NCI-H1105 (cell line): ENCODE measurements at places on chromosomes 2 and 18.

DNA sequence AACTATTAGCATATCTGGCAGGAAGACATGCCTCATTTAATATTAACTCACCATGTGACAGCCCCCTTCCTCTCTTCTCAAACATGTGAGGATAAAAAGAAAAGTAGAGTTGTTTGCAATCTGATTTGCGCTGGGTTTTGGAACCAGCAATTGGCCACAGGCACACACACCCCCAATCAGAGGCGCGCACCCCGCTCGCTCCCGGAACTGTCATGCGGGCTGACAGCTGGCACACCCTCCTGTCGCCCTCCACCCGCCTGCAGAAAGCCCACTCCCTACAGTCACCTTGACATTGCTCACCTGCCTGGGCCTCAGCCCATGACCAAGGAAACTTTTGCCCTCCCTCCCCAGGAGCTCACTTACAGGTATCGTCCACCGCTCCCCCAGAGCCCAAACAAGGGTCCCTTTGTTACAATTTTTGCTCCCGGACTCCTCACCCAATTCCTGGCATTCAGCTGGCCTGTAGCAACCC, 1.1 kb downstream of the COBLL1 start:
- DNase-seq: peak; percentile 19

DNA sequence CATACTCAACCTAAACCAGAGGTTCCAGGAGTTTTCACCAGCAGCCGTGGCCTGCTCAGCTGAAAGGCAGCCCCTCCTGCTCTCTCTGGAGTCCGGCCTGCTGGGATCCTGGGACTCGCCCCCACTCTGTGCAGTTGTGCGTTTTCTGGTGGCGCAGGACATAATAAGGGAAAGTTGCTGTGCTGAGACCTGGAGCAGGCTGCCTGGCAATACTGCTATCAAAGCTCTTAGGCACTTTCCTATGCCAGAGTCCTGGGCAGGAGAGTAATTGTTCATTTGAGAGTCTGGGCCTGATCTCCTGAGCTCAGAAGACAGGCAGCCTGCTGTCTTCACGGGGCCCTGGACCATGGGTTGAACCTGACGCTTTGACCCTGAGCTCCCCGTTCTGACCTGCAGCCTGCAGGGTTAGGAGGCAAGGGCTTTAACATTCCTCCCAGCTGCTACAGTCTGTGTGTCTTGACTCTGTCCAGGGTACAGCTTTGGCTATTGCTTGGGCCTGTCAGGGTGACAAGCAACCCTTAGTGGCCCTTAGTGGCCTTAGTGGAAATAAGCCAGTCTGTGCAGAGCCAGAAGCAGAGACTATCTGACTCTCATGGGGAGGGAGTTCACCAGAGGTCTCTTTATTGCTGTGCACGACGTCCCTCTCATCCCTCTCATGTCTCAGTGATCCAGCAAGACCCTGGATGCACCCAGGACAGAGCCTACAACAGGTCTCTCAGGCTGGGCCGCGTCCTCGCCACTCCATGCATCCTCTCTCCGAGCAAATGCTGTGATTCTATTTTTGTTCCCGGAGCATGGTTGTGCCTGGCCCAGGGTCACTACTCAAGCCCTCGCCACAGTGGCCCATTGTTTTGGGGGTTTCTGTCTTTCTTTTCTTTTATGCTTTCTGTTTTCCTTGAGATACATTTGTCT, 60.6 kb downstream of the ACKR3 start:
- no peak for DNase-seq

- peak; percentile 30 for DNase-seq
Observed at GRCh38 chr2:26541401-26542193, 63.7 kb upstream of the OTOF start.

- DNase-seq: peak; percentile 27
Observed at GRCh38 chr2:135709992-135710391, 31.7 kb upstream of the UBXN4 start.

DNA sequence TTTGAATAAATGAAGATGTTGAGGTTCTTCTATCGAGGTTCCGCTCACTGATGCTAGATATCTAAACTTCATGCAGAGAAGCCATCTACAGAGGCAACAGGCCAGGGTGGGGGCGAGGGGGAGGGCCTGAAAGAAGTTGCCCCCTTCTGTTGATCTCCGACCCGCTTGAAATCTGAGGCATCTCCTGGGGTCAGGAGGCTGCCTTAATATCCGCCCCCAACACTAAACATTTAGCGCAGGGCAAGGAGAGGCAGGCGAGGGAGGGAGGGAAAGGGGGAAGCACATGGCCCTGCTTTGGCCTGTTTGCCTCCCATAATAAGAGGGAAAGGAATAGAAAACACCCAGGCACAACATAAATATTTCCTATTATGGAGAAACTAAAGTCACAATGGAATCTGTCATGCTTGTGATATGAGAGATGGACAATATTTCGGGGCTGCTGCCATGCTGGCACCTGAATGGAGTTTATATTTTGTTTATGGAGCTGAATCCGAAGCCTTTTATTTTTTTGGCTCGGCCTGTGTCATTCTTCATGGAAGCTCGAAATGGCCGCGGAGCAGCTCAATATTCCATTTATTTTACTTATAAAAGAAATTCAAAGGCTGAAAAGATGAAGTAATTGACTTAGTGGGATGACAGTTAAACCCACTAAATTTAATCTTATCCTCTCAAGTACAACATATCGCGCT, 221.1 kb downstream of the INSIG2 start:
- DNase-seq: no peak

DNA sequence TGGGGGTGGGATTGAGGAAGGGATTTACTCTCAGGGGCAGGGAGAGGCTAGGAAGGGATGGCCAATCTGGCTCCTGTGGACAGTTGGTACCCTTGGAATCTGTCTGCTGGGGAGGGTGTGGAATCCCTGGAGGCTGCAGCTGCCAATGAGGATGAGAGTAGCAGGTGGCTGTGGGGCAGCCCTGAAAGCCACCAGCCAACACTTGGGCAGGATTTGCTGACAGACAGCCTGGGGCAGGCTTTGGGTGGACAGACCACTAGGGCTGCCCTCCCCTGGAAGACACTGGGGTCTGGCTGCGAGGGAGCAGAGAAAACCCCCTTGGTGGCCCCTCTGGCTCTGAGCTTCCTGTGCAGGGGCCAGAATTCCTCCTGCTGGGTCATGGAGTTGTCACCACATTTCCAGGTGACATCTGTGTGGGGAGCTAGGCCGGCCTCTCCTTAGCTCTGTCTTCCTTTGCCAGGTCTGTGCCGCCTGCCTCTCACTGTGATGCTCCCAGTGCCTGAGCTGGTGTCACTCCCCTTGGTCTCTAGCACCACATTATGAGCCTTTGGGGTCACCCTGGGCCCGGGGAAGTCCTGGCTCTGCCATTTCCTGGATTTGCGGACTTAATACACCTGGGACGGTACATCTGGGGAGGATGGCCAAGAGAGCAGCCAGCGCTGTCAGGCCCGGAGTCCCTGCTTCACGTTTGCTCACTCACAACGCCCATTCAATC, 13.4 kb upstream of the ARHGEF4 start:
- DNase-seq: no peak

GRCh38 chr2:60796573-60797509, 40.8 kb downstream of the PAPOLG start:
- no peak for DNase-seq

GRCh38 chr2:152347076-152347475, 12.1 kb downstream of the FMNL2 start:
- no peak for DNase-seq

DNA sequence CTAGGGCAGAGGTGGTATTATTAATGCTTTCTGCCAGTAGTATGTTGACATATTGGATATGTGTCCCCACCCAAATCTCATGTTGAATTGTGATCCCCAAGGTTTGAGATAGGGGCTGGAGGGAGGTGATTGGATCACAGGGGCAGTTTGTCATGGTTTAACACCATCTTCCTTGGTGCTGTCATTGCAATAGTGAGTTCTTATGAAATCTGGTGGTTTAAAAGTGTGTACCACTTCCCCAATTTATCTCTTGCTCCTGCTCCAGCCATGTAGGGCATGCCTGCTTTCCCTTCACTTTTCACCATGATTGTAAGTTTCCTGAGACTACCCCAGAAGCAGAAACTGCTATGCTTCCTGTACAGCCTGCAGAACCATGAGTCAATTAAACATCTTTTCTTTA, 47.1 kb upstream of the THSD7B start:
- no peak for DNase-seq

- peak; percentile 57 for DNase-seq
Observed at GRCh38 chr2:85707304-85707703, 13.1 kb downstream of the GNLY start.

GRCh38 chr18:12463191-12463590, 55.5 kb downstream of the PRELID3A start:
- DNase-seq: no peak

DNA sequence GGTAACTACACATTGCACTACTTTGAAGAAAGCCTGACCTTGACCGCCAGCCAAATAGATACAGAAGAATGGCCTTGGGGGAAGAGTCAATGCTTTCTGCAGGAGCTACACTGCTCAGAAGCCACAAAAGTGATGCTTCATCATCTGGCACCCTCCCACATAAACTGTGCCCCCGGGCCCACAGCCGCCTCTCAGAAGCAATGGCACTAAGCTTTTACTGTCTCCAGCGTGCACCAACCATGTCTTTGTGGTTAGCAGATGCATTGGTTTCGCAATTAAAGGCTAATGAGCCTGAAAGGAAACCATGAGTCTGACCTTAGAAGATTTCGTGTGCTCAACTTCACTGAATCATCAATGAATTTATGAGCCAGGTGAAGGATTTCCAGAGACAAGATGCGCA, 209.4 kb upstream of the TRIB2 start:
- no peak for DNase-seq

DNA sequence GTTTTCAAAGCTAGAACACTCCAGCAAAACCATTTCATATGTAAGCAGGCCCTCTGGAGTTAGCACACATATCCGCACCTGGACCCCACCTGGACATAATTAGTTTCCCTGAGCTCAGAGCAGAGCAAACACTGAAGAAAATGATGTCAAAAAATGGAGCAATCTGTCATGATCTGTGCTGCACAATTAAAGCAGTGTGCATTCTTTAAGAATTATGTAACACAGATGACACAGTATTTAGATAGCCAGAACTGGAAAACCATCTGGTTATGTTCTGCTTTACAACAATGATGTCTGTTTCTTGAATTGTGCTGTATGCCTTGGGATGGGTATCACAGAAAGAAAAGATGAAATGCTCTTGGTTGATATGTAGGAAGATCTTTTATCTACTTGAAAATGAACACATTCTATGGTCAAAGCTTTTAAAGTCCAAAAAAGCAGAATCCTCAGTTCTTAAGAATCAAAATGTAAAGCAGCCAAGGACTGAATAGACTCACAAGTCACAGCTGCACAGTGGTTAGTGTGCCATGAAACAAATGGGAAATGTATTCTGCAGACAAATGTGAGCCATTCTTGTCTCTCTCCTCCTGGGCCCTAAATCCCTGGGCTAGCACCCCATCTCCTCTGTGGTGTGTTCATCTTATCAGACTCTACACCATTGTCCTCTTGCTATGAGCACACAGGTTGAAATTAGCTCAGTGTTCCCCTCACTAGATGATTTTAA, 36.8 kb downstream of the HRH4 start:
- no peak for DNase-seq

DNA sequence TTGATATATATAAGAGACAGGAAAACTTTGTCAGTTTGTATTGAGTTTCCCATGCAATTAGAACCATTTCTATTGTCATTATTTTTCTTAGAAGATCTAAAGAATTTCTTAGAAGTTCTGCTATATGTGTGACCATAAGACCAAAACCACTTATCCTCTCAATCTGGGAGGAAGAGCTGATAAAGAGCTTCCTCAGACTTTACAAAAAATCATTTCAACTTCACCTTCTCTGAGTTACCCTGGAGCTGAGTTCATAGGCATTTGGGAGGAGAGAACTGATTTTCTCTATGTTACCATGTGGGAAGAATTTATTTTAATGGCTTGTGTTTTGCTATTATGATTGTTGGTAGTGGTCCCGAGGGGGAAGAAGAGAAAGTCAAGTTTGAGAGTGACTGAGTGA, 329.3 kb downstream of the GPD2 start:
- no peak for DNase-seq

- no peak for DNase-seq
Observed at GRCh38 chr2:28751956-28752630, 463 bp downstream of the PPP1CB start.

DNA sequence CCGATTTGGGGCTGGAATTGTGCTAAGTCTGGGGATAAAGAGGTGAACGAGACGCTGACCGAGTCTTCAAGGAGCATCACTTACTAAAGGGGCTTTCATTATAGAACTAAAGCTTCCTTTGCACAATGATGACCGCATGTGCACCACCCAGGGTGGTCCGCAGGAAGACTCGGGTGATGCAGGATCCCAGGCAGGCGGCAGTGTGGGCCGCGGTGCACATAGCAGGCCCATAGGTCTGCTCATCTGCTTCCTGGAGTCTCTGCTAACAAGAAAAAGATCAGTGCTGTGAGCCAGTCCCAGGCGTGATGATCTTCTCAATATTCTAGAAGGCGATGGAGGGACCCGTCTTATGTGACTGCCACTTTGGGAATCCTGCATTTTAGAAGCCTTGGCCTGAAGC, 122.8 kb downstream of the PXDN start:
- no peak for DNase-seq

DNA sequence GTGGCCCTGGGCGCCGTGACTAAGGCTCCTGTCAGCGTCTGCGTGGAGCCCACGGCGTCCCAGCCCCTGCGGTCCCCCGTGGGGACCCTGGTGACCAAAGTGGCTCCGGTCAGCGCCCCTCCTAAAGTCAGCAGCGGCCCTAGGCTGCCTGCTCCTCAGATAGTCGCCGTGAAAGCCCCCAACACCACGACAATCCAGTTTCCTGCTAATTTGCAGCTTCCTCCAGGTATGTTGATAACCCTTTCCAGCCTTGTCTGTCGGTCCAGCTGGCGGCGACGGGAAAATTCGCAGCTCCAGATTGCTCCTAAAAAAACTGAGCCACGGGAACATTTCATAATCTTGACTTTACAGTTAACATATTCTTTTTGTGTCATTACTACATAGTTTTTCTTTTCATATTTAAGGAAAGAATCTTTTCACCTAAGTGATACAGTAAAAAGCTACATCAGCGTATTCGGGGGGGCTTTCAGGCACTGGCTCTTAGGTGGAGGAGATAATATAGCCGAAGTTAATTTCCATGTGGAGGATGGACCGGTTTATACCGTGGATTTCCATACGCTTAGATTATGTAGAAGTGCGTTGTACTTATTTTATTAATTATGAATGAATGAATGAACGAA, 916 bp downstream of the TAF4B start:
- DNase-seq: no peak
